LNCaP clone FGC (cell line): ENCODE measurements at places on chromosomes 1 and 21.

- DNase-seq = no peak
Observed at GRCh38 chr1:230099465-230099864, 32.4 kb downstream of the GALNT2 start.

- no peak for DNase-seq
Observed at GRCh38 chr1:31153423-31153822, 86.3 kb downstream of the NKAIN1 start.

GRCh38 chr1:203199816-203200571, 13.5 kb upstream of the CHI3L1 start:
- no peak for DNase-seq

- no peak for DNase-seq
Observed at GRCh38 chr1:47969478-47969877, 27.7 kb downstream of the TRABD2B start.

- no peak for DNase-seq
Observed at GRCh38 chr1:243973169-243973568, 77.9 kb upstream of the ZBTB18 start.

DNA sequence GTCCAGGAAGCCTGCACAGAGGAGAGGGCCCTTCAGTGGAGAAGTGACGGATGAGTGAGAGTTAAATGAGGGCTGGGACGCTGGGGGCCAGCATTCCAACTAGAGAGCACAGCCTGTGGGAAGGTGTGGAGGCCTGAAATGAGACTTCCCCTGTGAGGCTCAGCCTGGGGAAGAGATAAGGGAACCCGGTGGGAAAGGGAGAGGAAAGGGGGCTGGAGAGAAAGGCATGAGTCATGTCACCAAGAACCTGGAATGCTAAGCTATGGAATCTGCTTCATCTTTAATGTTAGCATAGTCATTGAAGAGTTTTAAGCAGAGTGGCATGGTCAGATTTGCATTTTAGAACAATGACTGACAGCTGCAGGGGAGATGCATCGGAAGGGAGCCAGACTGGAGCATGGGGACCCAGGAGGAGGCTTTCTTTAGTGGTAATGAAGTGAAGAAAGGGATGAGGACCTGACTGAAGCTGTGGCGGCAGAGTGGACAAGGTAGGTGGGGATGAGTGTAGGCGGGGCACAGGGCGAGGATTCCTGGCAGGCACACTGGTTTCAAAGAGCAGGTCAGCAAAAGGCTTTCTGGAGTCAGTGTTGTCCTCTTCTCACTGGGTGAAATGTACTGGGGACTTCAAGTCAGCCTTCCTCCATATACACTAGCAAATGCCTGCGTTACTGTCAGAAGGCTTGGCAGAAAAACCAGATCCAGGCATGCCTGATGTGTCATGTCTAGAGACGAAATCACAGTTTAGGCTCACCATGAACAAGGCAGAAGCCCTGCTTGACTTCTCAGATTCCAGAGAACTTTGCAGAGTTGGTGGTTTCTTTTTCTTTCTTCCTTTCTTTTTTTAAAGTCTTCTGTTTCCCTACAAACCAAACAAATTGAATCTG, 8.0 kb downstream of the RGL1 start:
- no peak for DNase-seq

- no peak for DNase-seq
Observed at GRCh38 chr1:200488375-200489165, 78.7 kb upstream of the ZNF281 start.

- no peak for DNase-seq
Observed at GRCh38 chr1:151811181-151811580, 6.0 kb upstream of the LINGO4 start.

GRCh38 chr1:208421486-208421885, 177.3 kb upstream of the PLXNA2 start:
- no peak for DNase-seq

GRCh38 chr1:27366411-27367159, at the start of gene MAP3K6:
TSS of gene MAP3K6 (minus strand) at chr1:27366961. CDS start at chr1:27366597, 364 bp downstream.
- DNase-seq = peak; percentile 66

- peak; percentile 14 for DNase-seq
Observed at GRCh38 chr1:208093754-208094719, 150.1 kb downstream of the PLXNA2 start.

DNA sequence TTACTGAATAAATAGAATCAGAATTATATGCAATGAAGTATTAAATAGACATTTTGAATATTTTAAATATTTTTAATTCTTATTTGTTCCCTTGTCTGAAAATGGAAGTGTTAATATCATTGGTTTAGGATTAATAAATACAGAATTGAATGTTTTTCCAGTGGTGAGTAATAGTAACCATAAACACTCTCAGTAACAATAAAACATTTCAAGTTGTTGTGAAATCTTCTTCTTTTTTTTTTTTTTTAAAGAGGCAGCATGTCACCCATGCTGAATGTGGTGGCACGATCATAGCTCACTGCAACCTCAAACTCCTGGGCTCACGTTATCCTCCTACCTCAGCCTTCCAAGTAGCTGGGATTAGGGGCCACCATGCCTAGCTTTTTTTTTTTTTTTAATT, 86.2 kb upstream of the ZBTB18 start:
- DNase-seq = no peak

- DNase-seq = peak; percentile 19
Observed at GRCh38 chr1:20964540-20965484, 177.7 kb upstream of the HP1BP3 start.

GRCh38 chr1:235221653-235222375, 60.8 kb upstream of the RBM34 start:
- no peak for DNase-seq

DNA sequence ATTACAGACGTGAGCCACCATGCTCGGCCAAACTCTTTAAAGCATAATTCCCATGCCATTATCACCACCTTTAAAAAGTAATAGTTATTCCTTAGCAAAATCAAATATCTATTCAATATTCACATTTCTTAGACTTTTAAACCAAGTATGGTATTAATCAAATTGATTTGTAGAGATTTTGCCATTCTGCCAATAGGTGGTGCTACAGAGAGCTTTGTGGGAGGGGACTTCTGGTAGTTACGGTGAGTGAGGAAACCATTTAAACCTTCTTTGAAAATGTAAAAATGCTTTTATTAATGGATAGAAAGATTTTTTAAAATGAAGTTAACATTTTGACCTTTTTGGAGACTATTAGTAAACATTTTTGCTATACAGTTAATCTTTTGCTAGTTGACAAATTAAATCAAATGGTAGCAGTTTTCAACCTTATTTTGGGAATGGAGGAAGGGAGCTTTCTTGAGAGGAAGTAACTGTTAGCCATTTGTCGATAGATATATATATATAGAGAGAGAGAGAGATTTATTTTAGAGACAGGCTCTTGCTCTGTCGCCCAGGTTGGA, 19.3 kb downstream of the IARS2 start:
- peak; percentile 4 for DNase-seq
